Purkinje cell (primary cell): ENCODE measurements at places on chromosomes 2 and 18. TPM values are rescaled to one million over a fixed set of nuclear protein-coding genes. Genes with fewer than 3 reads are reported as not detected.

Gene ABCG5
- polyA plus RNA-seq: 0.48 and 1.3 TPM in 2 replicates

Gene HOXD12
- polyA plus RNA-seq: not detected in 2 replicates

Gene CNNM3
- polyA plus RNA-seq: 1.1 and 2.0 TPM in 2 replicates

Gene CFLAR
- 4.5 and 4.9 TPM in 2 replicates for polyA plus RNA-seq

Gene ESPNL
- polyA plus RNA-seq: not detected in 2 replicates

Gene C1GALT1C1L
- polyA plus RNA-seq: 1.7 and 2.1 TPM in 2 replicates

Gene CRACDL
- polyA plus RNA-seq: 0.27 and 7.3 TPM in 2 replicates

Gene C2orf42
- polyA plus RNA-seq: 14.4 and 18.9 TPM in 2 replicates

Gene SNRNP27
- polyA plus RNA-seq: 142 and 146 TPM in 2 replicates

Gene CAVIN2
- 0.55 TPM in 1 of 2 replicates, not detected in the other for polyA plus RNA-seq

Gene NETO1
- polyA plus RNA-seq: 20.0 TPM in 1 of 2 replicates, not detected in the other

Gene TAF4B
- polyA plus RNA-seq: 5.8 and 6.0 TPM in 2 replicates

Gene MAP3K19
- 1.9 TPM in 1 of 2 replicates, not detected in the other for polyA plus RNA-seq

Gene FNDC4
- polyA plus RNA-seq: 4.4 and 5.1 TPM in 2 replicates

Gene RNU2-63P
- polyA plus RNA-seq: not detected in 2 replicates

Gene THAP4
- polyA plus RNA-seq: 70.0 and 93.1 TPM in 2 replicates

Gene CYRIA
- polyA plus RNA-seq: 9.6 and 32.0 TPM in 2 replicates

Gene EPAS1
- 1.0 and 1.3 TPM in 2 replicates for polyA plus RNA-seq

Gene AP1S3
- polyA plus RNA-seq: 4.8 and 5.8 TPM in 2 replicates

Gene TNFAIP6
- polyA plus RNA-seq: 0.17 and 1.4 TPM in 2 replicates

Gene NMUR1
- polyA plus RNA-seq: not detected in 2 replicates

Gene NXPH2
- polyA plus RNA-seq: 1.5 TPM in 1 of 2 replicates, not detected in the other

Gene LYPD6B
- not detected in 2 replicates for polyA plus RNA-seq

Gene ASPRV1
- polyA plus RNA-seq: not detected in 2 replicates

Gene AFF3
- 4.6 and 6.4 TPM in 2 replicates for polyA plus RNA-seq

Gene TMEM247
- polyA plus RNA-seq: not detected in 2 replicates

Gene OTOF
- polyA plus RNA-seq: not detected in 2 replicates

Gene NT5C1B
- not detected in 2 replicates for polyA plus RNA-seq

Gene IL36G
- not detected in 2 replicates for polyA plus RNA-seq

Gene SH3RF3
- 0.19 TPM in 1 of 2 replicates, not detected in the other for polyA plus RNA-seq

Gene TUBA4B
- not detected in 2 replicates for polyA plus RNA-seq

Gene SLC4A3
- 5.3 and 7.6 TPM in 2 replicates for polyA plus RNA-seq

Gene ZNF385B
- 16.3 and 25.8 TPM in 2 replicates for polyA plus RNA-seq

Gene GKN2
- polyA plus RNA-seq: not detected in 2 replicates

Gene TEKT4
- not detected in 2 replicates for polyA plus RNA-seq

Gene SPDYA
- polyA plus RNA-seq: 2.3 and 3.0 TPM in 2 replicates

Gene KCNS3
- polyA plus RNA-seq: 0.98 TPM in 1 of 2 replicates, not detected in the other

Gene TNFRSF11A
- 2.3 and 3.4 TPM in 2 replicates for polyA plus RNA-seq

Gene ALK
- 0.42 and 0.49 TPM in 2 replicates for polyA plus RNA-seq

Gene PLGLB1
- polyA plus RNA-seq: 6.9 and 7.0 TPM in 2 replicates

Gene MAP2
- 87.1 and 160 TPM in 2 replicates for polyA plus RNA-seq
